Fibroblast of the conjunctiva (primary cell): ENCODE measurements at places on chromosomes 5 and 9.
A peak's percentile ranks its signal among the peaks of the same experiment; 100 is the strongest.

DNA sequence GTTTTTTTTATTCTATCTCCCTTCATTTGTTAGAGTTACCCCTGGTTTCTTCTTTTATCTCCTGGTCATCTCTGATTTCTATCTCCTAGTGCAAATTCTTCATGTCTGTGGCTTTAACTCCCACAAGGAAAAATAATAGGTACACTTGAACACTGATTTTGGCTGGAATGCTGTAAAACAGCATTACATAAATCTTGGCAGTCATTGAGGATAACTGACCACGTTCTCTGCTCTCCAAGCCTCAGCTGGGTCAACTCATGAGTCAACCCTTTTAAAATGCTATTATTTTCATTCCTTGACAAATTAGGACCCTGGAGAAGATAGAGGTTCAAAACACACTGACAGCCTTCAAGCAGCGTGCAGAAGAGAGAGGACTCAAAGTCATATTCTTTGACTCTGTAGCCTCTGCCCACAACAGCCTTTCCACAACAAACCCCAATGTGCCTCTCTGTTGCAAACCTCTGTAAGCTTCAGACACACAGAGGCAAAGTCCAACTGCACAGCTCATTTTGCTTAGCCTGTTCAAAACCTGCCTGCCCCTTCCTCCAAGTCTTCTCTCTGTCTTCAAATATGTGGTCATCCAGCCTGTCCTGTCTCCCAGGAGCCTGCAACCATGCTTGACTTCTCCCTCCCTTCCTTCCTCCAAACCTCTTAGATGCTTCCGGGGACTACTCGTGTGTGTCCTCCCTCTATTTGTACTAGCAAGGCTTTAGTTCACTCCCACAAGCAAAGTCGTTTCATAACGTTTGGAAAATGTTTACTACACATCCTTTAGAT lies 398.4 kb downstream of the MED10 start:
- no peak for DNase-seq

- no peak for DNase-seq
These were observed 34.9 kb downstream of the RAPGEF1 start for GRCh38 chr9:131704988-131705387.

DNA sequence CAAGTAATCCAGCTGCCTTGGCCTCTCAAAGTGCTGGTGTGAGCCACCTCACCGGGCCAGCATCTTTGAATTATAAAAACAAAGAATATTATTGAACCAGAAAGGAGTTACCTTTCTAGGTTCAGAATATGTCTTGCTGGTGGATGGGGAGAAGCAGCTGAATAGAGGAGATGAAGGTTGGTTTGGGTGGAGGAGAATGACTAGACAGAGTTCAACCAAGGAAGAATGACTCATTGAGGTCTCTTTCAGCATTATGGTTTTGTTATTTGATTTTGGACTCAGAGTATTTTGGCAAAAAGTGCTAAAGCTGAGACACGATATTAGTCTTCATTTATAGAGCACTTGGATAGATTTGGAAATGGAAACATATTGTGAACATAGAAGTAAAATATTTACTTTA lies 75.2 kb upstream of the MPDZ start:
- DNase-seq = no peak

GRCh38 chr5:112512901-112513300 lies 93.8 kb upstream of the EPB41L4A start:
- DNase-seq = no peak

GRCh38 chr5:115557667-115558387 lies 13.3 kb upstream of the FEM1C start:
- DNase-seq = no peak

DNA sequence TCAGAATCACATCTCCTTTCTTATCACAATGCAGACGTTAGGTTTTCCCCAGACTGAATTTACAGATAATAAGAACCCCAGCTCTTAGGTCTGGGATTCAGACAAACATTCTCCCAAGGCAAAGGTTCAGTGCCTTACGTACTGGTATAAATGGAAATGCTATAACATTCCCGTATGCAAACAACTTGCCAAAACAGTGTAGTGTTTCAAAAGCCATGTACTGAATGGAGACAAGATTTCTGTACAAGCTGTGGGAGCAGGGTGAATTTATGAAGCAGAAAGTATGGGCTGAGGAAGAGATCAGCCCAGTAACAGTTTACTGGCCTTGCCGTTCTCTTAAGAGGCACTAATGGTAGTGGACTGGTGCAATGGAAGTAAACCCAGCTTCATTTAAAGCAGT lies 225.5 kb upstream of the ZNF462 start:
- no peak for DNase-seq

DNA sequence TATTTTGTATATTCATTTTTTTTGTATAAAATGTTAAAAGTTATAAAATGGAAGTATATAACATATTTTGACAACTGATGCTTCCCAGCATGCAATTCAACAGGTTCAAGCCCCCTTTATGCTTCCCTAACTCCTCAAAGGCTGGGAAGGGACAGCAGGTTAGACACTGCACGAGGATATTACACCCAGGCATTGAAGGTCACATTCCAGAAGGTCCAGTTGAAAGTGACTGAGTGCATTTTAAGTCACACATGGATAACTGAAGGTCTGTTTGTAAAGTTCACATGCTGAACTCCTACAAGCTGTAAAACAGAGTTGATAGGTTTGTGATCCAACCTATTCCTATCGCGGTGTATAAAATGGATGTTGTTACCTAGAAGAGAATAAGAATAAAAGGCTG lies 13.6 kb downstream of the PRXL2C start:
- no peak for DNase-seq

DNA sequence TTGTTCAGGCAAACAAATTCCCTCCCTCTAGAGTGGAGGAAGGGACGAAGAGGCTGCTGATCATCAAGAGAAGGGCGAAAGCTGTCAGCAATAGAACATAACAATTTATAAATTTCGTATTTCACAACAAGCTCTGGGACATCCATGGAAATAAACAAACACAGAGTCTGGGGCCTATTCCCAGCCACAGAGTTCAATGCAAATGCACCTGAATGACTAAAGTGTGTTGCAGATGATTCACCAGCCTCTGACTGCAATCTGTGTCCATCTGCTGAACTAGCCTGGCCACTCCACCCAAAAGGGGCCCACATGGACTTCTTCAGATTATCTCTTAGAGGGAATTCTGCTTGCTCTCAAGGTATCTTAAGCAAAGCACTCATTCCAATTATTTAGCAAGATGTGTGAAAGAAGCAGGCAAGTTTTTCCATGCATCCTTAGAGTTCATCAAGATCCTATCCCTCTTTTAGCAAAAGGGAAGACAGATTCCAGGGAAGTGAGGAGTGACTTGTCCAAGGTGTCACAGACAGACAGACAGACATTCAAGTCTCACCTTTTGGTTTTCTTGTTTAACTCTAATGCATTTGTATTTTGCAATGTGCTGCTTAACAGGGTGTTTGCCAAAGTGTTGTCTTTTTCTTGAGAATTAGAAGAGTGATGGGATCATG lies 307.8 kb upstream of the PAPPA start:
- DNase-seq = peak; percentile 27

DNA sequence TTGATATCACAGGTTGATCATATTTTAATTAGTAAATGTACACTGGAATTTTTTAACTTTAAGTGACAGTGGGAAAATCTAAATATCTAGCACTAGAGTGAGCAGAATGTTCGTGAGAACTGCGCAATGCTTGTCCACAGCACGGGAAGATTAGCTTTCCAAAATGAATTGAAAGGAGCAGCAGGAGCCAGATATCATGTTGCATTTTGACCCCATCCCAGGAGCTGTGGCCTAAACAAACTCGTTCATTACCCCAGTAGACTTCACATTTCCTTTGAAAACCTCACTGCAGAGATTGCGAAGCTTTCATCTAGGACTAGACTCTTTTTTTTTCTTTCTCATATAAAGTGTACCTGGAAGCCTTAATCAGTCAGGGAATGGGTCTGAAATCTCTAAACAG lies 525.8 kb downstream of the CTNND2 start:
- DNase-seq = no peak

- peak; percentile 85 for DNase-seq
These were observed 58.3 kb downstream of the PFDN1 start for GRCh38 chr5:140244525-140245025.

DNA sequence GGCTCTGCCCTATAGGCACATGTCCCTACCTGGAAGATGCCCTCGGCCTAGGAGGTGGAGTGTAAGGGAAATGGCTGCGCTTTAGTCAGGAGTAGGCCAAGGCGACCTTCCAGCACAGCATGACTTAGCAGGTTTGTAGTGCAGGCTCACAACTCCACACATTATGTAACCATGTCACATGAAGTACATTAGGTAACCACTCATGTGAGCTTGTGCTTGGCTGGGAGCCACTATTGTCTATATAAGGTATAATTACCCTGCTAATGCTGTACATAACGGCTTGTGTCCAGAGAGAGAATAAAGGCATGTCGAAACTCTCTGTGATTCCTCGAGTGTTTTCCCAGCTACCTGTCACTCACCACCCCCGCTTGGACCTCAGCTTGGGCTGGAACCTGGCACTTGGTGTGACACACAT lies 74.9 kb downstream of the CAMK4 start:
- DNase-seq = no peak

DNA sequence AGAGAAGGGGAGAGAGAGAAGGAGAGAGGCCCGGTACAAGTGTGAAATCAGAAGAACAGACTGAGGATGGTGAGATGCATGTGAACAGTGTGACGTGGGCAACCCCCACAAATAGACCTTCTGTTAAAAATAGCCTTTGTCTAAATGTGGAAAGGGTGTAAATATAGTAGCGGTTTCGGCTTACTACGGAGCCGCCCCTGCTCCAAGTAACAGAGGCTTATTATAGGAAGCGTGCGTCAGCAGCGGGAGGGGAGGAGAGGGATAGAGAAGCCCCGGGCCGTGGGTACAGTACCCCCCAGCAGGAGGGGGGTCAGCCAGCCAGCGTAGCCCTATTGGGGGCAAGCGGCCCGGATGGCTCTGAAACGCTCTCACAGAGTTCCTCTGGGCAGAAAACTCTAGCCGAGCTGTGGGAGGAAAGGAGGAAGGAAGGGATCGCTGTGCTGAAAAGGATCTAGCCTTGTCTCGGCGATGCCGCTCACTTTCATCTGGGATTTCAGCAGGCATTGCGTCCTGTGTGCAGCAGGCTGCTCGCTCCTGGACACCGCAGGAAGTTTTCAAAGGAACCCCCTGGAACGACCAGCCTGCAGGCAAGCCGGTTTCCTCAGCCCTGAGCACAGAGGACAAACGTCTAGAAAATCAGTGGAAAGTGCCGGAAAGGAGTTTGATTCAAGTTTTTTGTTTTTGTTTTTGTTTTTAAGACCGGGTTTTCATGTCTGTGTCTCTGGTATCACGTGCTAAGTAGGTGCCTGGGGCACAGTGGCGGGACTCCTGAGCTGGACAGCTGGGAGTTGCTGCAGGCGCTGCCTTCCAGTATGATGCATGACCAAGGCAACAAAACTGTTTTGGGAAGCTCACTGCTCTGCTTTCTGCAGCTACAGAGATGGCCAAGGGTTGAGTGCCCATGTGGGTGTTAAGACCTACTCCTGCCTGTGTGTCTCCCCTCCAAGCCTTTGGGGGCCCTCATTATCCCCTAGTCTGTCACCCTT lies 146.6 kb downstream of the SEC61B start:
- DNase-seq = no peak

DNA sequence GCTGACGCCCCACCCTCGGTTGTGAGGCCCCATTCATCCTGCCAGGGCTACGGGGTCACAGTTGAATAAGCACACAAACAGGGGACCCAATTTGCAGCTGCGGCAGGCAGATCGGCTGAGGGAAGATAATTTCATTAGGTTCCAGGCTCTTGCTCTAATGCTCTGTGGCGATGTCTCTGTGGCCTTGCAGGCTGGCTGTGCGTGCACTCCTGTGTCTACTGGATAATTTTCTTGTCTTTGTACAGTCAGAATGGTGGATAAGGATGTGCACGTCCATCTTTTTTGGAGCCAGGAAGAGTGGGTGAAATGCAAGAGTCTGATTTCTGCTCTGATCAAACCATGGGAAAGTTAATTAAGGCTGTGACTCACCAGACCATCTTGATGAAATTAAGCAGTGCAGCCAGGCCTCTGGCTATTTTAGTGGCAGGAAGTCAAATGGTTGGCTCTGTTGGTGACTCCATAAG lies 39.2 kb downstream of the NSG2 start:
- DNase-seq = no peak

DNA sequence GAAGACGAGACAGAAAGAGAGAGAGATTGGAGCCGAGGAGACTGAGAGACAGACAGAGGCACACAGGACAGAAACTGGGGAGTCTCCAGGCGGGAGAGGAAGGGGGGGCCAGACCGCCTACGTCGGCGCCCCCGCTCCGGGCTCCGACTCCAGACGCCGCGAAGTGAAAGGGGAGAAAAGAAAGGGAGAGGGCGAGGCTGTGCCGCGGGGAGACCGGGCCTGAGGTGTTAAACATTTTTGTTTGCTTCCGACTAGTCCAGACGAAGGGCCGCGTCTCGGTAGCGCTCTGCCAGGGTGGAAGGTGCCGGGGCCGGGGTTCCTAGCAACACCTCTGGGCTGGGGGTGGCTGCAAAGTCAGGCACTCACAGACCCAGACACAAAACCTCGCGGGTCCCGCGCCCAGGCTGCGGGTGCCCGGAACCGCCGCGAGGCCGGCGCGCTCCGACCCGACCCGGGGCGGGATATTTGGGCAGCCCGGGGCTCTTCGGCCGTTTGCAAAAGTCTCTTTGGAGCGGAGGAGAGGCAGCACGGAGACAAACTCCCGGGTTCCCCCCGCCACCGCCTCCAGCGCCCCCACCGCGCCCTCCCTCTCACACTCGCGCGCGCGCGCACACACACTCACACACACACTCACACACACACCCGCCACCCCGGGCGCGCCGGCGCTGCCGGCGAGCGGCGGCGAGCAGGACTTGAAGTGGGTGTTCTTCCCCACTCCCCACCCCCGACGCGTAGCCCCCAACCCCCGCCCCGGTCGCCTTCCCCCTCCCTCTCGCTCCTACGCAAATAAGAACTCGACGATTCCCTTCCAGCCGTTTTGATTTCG lies 626 bp upstream of the FST start:
- no peak for DNase-seq

- DNase-seq = no peak
These were observed 81.0 kb downstream of the FREM1 start for GRCh38 chr9:14829204-14829603.

- peak; percentile 82 for DNase-seq
These were observed 186.0 kb downstream of the GOLPH3 start for GRCh38 chr5:31987985-31988710.

- DNase-seq = no peak
These were observed 594.8 kb downstream of the DMRTA1 start for GRCh38 chr9:23041466-23041865.

DNA sequence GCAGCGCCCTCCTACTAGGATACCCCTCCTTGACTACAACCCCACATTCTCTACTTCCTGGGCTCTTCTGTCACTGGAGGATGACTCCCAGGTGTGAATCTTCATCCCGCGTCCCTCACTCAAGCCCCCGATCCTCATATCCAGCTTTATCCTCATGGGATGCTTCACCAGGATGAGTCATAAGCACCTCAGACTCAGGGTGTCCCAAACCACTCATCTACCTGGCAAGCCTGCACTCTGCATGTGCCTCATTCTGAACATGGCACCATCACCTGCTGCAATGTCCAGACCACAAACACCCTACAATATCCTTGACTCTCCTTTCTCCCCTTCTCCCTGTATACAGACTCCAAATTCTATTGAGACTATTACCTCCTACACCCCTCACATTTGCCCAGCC lies 1.5 kb upstream of the TGFBI start:
- no peak for DNase-seq
